Breast epithelium (tissue), 4 donors: ENCODE measurements at places on chromosomes 16 and 17. TPM values are rescaled to one million over a fixed set of nuclear protein-coding genes. Genes with fewer than 3 reads are reported as not detected.

GRCh38 chr16:9682320-9682719 lies 499.9 kb downstream of the GRIN2A start:
- DNase-seq = no peak

ALOXE3 gene
- total RNA-seq = 0.73 TPM

GRCh38 chr17:8222380-8222629 lies 11.9 kb upstream of the AURKB start:
- no peak for DNase-seq

- DNase-seq = no peak
Observed at GRCh38 chr16:61128545-61129323, 907.5 kb downstream of the CDH8 start.

GRCh38 chr16:56275076-56275475 lies 83.8 kb downstream of the GNAO1 start:
- no peak for DNase-seq

GRCh38 chr17:76075364-76076145 lies 974 bp downstream of the GALR2 start:
- DNase-seq = no peak

GDPD3 gene
- total RNA-seq = 2.0 TPM

CFAP52 gene
- total RNA-seq = 0.66 TPM

DNA sequence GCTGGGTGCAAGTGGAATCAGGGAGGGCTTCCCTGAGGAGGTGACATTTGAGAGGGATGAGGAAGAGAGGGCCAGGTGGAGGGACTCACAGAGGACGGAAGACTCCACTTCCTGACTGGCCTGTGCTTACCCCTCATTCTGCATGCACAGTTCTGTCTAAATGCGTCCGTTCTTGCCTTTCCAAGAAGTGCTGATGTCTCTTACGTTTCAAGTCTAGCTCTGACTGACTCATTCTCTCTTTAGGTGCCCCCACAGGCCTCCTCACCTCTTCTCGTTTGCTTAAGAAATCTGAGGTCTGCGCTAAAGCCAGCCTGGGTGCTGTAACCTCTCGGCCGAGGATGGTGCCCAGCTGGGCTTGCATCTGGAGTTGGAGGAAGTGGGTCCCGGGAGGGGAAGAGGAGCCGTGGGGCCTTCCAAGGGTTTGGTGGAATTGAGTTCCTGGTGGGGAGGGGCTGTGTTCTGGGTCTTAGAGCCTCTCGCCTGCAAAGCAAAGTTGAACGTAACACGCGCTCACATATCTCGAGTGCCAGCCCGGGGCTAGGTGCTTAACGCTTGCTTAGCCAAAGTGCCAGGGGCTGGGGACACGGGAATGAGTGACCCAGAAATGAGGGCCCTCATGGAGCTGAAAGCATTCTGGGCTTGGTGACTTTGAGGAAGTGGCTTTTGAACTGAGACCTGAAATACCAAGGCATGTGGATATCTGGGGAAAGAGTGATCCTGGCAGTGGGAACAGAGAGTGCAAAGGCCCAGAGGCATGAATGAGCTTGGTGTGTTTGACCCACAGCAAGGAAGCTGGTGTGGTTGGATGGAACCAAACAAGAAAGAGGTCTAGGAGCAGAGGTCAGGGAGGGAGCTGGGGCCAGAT lies 4.8 kb downstream of the IL4R start:
- DNase-seq = peak; percentile 34

DNA sequence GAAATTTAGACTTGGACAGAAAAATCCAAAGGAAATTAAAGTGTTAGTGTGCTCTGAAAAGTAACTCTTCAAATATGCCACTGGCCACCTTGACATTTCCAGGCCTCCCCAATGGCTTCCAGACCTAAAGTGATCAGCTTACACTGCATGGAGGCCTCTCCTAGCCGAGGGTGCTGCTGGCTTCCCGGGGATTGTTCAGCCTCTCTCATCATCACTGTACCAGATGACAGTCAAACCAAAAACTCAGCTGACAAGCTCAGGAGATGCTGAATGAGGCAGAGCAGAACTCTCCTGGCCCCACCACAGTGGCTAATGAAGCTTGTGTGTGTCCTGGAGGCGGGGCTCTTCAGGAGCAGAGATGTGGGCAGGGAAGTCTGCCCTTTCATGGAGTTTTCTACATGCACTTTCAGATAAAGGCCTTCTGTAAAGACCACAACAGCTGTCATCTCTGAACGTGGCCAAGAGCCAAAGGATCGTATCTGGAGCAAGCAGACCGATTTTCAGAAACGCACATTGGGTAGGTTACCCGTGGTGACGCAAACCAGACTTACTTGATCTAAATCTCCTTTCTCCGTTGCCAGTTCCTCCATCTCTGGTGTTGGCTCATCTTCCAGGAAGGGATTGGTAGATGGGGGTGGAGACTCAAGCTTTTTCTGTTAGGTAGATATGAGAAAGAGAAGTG lies 113.3 kb downstream of the VPS53 start:
- no peak for DNase-seq

DNA sequence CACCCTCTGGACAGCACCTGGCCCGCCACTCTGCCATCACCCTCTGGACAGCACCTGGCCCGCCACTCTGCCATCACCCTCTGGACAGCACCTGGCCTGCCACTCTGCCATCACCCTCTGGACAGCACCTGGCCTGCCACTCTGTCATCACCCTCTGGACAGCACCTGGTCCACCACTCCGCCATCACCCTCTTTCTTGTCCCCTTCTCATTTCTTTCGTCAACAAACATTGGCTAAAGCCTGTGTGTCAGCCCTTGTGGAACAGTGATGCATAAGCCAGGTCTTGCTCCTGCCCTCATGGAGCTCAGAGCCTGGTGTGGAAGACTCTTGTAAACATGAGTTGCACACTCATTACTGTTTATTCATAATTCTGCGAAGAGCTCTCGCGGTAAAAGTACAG lies 31.2 kb downstream of the CDK5R1 start:
- DNase-seq = no peak
